Stimulated activated CD8-positive, alpha-beta memory T cell treated with anti-CD3 and anti-CD28 coated beads, Interleukin-4, amount 100 ng/mL, for 1 hour (primary cell): ENCODE measurements at places on chromosomes 7 and 10.

DNA sequence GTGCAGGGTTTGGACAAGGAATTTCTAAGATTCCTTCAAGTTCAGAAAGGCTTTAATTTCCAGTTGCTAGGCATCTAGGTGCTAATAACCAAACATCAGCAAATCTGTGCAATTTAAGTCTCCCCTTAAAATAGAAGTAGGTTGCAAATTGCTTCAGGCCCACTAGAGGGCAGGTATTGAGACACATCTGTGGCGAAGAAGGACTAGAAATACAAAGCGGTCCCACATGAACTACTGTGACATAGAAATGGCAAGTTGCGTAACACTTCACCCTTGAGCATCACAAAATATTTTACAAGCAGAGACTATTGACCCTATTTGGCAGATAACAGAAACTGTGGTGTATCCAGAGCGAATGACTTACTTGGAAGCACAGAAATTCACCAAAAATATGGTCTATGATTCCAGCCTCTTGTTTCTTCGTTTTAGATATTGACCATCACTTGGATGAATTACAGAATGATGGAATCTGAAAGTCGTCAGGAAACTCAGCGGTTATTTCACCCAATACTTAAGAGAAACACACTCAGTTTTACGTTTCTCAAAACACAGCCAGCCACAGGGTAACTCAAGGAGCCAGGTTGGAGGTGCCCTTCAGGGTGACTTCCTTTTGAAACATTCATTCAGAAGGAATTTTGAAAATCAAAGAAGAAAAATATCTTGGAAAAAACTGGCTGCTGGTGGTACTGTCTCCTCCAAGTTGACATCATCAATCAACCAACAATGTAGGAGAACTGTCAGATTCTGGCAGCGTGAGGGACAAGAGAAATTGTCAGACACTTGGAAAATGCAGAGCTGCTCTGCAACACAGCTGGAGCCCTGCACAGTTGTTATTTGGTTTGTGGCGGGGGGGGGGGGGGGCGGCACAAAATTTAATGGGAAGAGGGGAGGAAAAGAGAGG is 256.3 kb upstream of the MINDY3 start:
- DNase-seq, result no peak

GRCh38 chr7:65915921-65916657 is 43.2 kb downstream of the VKORC1L1 start:
- no peak for DNase-seq

DNA sequence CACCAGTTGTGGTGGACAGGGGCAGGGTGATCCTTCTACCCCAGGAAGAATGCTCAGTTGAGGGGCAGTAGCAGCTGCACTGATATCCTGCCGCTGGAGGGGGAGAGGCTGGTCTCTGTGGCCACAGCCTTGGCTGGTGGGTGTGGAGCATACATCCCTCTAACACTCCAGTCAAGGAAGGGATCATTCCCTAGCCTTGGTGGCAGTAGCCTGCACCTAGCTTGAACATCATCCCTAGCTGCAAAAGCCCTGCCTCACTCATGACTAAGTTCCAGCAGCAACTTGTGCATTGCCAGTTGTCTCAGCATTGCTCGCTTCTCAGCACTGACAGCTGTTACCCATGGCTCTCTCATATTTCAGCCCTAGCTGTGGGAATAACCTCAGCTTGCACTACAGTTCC is 688.9 kb upstream of the POT1 start:
- DNase-seq, result no peak

- DNase-seq, result no peak
Measured at GRCh38 chr10:30557884-30558283, 71.7 kb downstream of the LYZL2 start.

GRCh38 chr7:3847336-3847735 is 546.3 kb downstream of the SDK1 start:
- no peak for DNase-seq
